Gastrocnemius medialis (tissue), 4 donors: ENCODE measurements at places on chromosomes 5 and 9.

DNA sequence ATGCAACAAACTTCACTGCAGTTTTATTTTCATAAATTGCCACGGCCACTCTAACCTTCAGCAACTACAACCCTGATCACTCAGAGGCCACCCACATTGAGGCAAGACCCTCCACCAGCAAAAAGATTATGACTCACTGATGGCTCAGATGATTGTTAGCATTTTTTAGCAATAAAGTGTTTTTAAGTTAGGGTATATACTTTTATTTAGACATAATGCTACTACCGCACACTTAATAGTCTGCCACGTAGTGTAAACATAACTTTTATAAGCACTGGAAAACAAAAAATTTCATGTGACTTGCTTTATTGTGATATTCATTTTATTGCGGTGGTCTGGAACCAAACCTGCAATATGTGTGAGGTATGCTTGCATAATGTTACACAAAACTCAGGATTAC lies 257.9 kb downstream of the ZSWIM6 start:
- no peak for DNase-seq

GRCh38 chr5:90546216-90546837 lies 12.3 kb upstream of the ADGRV1 start:
- DNase-seq, result no peak

DNA sequence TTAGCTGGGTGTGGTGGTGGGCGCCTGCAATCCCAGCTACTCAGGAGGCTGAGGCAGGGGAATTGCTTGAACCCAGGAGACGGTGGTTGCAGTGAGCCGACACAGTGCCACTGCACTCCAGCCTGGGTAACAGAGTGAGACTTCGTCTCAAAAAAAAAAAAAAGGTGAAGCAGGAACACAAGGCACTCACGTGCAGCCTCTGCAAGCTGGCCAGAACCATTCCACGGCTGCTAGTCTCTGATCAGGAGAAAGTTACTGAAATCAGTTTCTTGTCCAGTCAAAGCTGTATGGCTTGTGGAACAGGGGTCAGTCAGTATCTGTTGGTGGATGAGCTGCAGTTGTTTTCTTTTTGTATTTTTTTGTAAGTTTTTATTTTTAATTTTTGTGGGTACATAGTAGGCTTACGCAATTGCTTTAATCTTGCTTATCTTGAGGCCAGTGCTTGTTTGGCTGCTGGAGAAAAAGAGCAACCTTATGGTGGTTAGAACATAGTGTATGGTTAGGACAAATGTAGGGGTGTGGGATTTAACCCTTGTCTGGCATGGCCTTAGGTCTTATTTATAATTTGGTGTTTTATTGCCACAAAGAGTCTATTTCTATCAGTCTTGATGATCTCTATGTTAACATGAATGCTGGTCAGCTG lies 32.7 kb upstream of the GTF2H2C start:
- no peak for DNase-seq

GRCh38 chr9:122265149-122265915 lies 650 bp downstream of the MRRF start:
- DNase-seq, result no peak

DNA sequence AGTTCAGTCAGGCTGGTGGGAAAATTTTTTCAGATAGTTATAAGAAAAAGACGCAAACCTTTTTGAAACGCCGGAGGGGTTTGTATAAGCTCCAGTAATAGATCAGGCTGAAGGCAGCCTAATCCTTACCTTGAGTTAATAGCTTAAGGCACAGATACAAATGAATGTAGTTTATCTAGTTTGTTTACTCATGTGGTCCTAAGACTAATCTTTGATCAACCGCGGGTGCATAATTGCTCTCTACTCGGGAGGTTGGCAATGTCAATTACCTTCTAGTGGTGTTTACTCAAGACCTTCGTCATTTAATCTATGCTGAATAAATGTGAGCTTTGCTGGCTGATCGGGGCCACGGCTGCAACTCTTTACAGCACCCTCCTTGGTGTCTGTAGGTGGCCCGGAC lies 665 bp upstream of the INSL4 start:
- no peak for DNase-seq

DNA sequence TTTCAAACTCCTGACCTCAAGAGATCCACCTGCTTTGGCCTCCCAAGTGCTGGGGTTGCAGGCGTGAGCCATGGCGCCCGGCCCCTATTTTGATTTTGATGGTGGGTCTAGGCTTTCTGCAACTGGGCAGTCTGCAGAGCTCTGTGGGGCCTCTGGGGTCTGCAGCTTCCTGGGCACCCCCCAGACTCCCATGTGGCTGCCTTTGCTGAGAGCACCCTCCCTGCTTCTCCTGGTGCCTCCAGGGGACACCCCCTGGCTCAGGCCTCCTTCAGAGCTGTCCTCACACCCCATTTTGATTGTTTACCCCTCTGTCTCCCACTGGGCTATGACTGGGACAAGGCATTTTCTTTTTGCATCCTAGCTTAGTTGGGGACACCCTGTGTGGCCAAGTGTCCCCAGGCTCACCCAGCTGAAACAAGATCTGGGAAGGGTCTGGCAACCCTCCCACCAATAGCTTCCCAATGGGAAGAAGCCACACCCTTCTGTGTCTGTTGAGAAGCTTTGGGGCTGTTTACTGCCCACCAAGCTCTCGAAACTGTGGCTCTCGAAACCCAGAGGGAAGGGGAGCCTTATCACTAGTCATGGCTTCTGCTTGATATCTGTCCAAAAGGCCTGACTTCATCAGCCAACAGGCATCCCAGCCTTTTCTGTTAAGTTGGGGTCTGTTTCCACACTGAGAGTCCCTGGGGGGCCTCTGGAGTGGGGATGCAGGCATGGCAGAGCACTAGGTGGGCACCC lies 204.4 kb upstream of the IER5L start:
- no peak for DNase-seq

DNA sequence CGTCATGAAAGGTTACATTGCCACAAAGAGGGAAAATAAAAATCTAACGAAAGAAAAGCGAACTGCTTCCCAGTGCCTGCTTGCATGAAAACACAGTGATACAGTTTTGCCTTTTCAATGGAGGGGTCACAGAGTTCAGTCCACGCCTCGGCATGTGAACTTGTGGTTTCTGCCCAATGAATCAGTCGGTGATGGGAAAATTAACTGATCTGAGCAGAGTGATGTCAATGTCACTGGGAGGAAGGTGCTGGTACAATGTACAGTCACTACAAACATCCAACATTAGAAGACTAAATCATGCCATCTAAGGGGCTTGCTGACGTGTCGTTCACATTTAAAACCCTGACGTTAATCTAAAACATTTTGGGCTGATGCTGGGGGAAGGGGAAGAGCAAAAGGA lies 151.8 kb upstream of the MSX2 start:
- no peak for DNase-seq

- no peak for DNase-seq
These were observed 36.8 kb downstream of the FANCC start for GRCh38 chr9:95280745-95281144.

- no peak for DNase-seq
These were observed 78.8 kb upstream of the GPBP1 start for GRCh38 chr5:57094753-57095683.
